ENCODE measurements at places on chromosomes 7 and 10. TPM values are rescaled to one million over a fixed set of nuclear protein-coding genes. Genes with fewer than 3 reads are reported as not detected.
A peak's percentile ranks its signal among the peaks of the same experiment; 100 is the strongest.

Gene NEURL1
- polyA plus RNA-seq: 0.87 TPM

Gene VSTM4
- polyA plus RNA-seq: not detected

Gene RFC2
- polyA plus RNA-seq: 26.7 TPM

Gene GPR15LG
- not detected for polyA plus RNA-seq

Gene HKDC1
- 4.4 TPM for polyA plus RNA-seq

Gene TAS2R4
- polyA plus RNA-seq: not detected

Gene MYPN
- polyA plus RNA-seq: not detected

Gene STEAP1B
- polyA plus RNA-seq: not detected

Gene GNAT3
- polyA plus RNA-seq: not detected

GRCh38 chr7:304574-305409 lies 14.8 kb downstream of the FOXL3 start:
- no peak overlapping the region for H3K27ac ChIP-seq
- no peaks in the 10 kb centered on the region for H3K4me1 ChIP-seq
- no peak for DNase-seq
- H3K36me3 ChIP-seq: no peaks in the 10 kb centered on the region
- no peaks in the 10 kb centered on the region for H3K27me3 ChIP-seq
- H3K4me3 ChIP-seq: no peak overlapping the region

DNA sequence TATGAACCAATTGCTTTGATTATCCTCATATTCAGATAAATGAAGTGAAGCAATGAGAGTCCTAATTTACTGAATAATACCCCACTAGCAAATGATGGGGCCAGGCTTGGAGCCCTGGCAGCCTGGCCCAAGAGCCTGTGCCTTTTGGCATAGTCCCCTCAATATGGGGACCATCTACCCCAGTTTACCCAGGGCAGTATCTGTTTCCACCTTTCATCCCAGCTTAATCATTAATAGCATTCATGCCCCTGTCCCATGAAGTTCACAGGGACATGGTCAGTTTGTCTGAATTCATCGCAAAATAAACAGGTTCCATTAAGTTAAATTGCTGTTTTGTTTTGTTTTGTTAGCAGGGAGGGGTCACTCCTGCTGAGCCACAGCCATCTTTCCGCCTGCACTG lies 25.5 kb downstream of the BCCIP start:
- H3K4me1 ChIP-seq: no peaks in the 10 kb centered on the region
- no peak overlapping the region for H3K4me3 ChIP-seq
- no peak overlapping the region for H3K27ac ChIP-seq
- DNase-seq: no peak
- H3K36me3 ChIP-seq: peaks cover 8% of the 10 kb centered on the region

- no peaks in the 10 kb centered on the region for H3K27me3 ChIP-seq
- H3K4me1 ChIP-seq: peaks cover 24% of the 10 kb centered on the region
- H3K4me3 ChIP-seq: peak overlapping the region; percentile 48
- peak overlapping the region; percentile 79 for H3K27ac ChIP-seq
These were observed 90.2 kb downstream of the DLG5 start for GRCh38 chr10:77836299-77836820.

GRCh38 chr10:79452174-79452611 lies 6.8 kb upstream of the ZCCHC24 start:
- H3K4me1 ChIP-seq: no peaks in the 10 kb centered on the region
- no peaks in the 10 kb centered on the region for H3K36me3 ChIP-seq
- no peak overlapping the region for H3K27ac ChIP-seq
- DNase-seq: no peak
- H3K27me3 ChIP-seq: peaks cover 4% of the 10 kb centered on the region

DNA sequence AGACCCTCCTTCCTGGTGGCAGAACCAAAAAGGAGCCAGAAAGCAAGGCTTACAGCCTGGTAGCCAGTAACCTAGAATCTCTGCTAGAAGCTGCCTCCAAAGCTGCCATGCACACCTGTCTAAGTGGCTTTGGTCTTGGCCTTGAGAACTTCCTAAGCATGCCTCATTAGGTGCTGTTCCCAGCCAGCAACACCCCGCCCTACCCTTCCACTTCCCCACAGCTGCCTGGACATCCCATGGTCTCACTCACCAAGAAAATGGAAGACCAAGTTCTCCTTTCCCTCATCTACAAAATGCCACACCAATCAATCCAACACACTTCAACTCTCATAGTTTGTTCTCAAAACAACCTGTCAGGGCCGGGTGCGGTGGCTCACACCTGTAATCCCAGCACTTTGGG lies 4.2 kb downstream of the PSAP start:
- peaks cover 38% of the 10 kb centered on the region for H3K4me1 ChIP-seq
- no peak overlapping the region for H3K4me3 ChIP-seq
- no peaks in the 10 kb centered on the region for H3K27me3 ChIP-seq

- H3K4me1 ChIP-seq: peaks cover 42% of the 10 kb centered on the region
- no peaks in the 10 kb centered on the region for H3K27me3 ChIP-seq
- peak overlapping the region; percentile 97 for H3K27ac ChIP-seq
- no peaks in the 10 kb centered on the region for H3K36me3 ChIP-seq
These were observed 860 bp downstream of the ZEB1 start for GRCh38 chr10:31319602-31320549.

DNA sequence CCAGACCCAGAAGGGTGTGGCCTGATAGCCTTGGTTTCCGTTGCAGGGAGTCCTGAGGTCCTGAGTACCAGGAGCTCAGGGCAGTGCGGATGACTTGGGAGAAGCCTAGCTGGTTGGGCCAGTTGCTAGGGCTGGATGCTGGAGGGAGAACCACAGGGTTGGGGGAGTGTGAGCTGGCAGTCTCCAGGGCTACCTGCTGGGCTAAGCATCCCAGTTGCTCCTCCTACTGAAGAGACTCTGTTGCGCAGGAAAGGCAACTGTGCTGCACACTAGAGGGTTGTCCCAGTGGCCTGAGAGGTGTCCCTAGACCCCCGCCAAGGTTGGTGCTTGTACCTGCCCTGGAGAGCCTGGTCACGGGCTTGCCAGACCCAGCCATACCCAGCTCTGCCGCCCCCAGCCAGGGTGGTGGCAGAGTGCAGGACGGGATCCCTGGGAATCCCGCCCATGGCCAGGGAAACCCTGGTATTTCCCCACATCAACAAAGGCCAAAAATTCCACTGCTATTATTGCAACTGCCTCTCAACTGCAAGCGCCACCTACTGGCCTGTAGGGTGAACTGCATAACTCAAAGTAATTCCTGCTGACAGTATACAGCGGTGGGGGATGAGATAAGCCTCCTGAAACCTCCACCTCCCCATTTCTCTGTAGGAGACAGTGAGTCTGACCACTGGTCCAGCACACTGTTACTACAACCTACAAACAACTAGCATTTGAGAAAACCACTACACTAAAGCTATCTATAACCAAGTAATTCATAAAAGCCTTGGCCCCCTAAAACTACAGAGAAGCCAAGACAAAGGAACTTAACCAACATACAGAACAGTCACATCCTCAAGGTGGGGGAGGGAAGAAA lies 67.6 kb upstream of the DDC start:
- peaks cover 5% of the 10 kb centered on the region for H3K4me1 ChIP-seq
- H3K27ac ChIP-seq: no peak overlapping the region
- peak; percentile 42 for DNase-seq
- H3K27me3 ChIP-seq: peaks cover 15% of the 10 kb centered on the region
- H3K4me3 ChIP-seq: no peak overlapping the region

GRCh38 chr10:74976565-74976964 lies 134.9 kb upstream of the SAMD8 start:
- H3K4me3 ChIP-seq: no peak overlapping the region
- peaks cover 18% of the 10 kb centered on the region for H3K4me1 ChIP-seq
- H3K36me3 ChIP-seq: peaks cover 24% of the 10 kb centered on the region
- H3K27ac ChIP-seq: no peak overlapping the region
- no peaks in the 10 kb centered on the region for H3K27me3 ChIP-seq

DNA sequence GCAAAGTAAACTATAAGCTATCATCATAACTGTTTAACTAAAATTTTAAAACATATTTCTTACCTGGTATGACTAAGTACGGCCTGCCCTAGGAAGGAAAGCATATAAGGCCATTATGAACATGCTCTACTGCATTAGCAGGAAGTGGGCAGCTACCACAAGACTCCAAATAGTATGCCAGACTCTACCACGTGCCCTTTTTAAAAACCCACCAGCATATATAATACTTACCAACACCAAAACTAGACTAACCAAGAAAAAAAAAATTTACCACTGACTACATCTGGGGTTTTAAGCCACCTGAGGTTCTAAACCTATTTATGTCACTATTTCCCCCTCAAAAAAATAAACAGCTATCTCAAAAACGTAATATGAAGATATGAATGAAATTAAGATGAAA lies 30.1 kb downstream of the NUDCD3 start:
- peaks cover 49% of the 10 kb centered on the region for H3K4me1 ChIP-seq
- peak; percentile 89 for DNase-seq

DNA sequence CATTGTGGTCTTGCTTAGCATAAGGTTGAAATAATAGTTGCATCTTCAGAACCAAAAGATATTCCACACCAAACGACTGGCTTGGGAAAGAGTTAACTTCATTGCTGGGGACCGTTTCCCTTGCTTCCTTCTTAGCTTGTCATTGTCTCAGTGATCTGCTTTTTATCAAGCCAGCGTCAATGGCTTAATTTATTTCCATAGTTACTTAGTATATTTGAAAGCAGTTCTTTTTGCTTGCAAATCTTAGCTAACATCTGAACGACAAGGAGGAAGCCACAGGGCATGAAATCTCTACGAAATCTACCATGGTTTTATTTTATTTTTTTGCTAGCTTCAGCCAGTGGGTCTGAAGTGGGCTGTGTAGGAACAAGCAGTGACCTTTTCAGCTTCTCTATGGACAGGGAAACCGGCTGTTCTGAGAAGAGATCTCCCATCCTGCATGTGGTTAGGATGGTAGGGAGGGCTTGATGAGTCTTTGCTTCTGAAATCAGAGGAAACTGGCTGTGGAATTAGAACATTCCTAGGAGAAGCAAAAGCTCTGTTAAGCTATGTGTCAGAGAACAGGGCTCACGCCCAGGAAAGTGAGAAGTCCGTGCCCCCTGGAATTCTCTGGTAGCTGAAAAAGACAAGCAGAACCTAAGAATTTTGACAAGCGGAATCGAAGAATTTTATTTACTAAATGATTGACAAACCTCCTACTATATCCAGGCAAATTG lies 8.0 kb downstream of the SLC18A2 start:
- H3K4me1 ChIP-seq: no peaks in the 10 kb centered on the region
- peaks cover 4% of the 10 kb centered on the region for H3K27me3 ChIP-seq
- DNase-seq: no peak
- no peak overlapping the region for H3K4me3 ChIP-seq
- no peak overlapping the region for H3K27ac ChIP-seq

DNA sequence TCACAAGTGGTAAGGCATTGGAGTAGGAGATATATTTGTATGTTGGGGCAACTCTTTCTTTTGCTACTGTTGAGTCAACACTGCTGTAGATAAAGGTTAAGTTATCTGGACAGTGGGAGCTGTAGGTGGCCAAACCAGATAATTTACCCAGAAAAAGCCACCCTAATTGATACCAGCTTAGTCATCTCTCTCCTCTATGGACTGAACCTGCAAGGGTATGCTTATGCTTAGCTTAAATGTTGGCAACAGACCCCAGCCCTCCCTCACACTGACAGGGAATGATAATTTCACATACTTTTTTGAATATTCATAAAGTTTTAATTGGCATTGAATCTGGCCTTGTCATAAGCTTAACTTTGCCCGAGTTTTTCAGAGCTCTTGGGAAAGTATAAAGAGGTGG lies 66.3 kb downstream of the CREB5 start:
- H3K4me1 ChIP-seq: no peaks in the 10 kb centered on the region
- H3K27me3 ChIP-seq: peaks cover 10% of the 10 kb centered on the region
- no peaks in the 10 kb centered on the region for H3K36me3 ChIP-seq
- DNase-seq: no peak
- no peak overlapping the region for H3K4me3 ChIP-seq
- H3K27ac ChIP-seq: no peak overlapping the region

GRCh38 chr10:74960670-74961069 lies 134.3 kb downstream of the KAT6B start:
- no peaks in the 10 kb centered on the region for H3K4me1 ChIP-seq
- no peaks in the 10 kb centered on the region for H3K27me3 ChIP-seq
- no peak overlapping the region for H3K27ac ChIP-seq
- no peak overlapping the region for H3K4me3 ChIP-seq

DNA sequence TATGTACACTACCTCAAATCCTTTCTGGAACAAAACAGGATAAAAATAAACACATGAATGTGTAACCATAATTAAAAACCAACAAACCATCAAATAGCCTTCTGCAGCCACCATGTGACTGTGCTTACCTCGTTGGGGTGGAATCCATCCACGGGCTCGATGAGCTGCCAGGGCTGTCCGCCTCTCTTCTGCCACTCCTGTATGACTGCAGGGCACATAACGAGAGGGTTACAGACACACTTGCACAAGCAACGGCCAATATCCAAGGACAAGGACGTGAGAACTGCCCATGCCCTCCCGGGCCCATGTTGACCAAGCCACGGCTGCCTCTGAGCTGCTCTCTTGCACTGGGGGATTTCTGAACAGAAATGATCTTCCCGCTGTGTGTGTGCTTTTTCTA lies 132.2 kb downstream of the ANLN start:
- no peak overlapping the region for H3K27ac ChIP-seq
- peaks cover 2% of the 10 kb centered on the region for H3K27me3 ChIP-seq
- no peak for DNase-seq
- H3K4me1 ChIP-seq: no peaks in the 10 kb centered on the region
- H3K36me3 ChIP-seq: no peaks in the 10 kb centered on the region

DNA sequence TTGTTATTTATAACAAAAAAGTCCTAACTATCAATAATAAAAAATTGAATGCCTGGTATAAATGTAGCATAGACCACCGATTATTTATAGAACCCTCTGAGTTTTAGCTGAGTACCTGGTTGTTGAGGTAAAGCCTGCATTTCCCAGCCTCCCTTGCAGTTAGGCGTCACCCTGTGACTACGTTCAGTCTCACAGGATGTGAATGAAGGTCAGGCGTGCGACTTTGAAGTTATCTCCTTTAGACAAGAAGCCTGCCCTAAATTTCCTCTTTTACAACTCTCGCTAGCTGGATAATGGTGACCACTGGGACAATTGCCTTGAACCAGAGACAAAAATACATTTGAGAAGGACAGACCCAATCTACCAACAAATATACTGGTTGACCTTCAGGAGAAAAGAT lies 67.5 kb upstream of the TES start:
- no peaks in the 10 kb centered on the region for H3K4me1 ChIP-seq
- no peak overlapping the region for H3K27ac ChIP-seq
- no peaks in the 10 kb centered on the region for H3K27me3 ChIP-seq
- no peak overlapping the region for H3K4me3 ChIP-seq

GRCh38 chr10:93075369-93076221 lies 1.9 kb downstream of the CYP26A1 start:
- no peak for DNase-seq
- peaks cover 34% of the 10 kb centered on the region for H3K4me1 ChIP-seq

GRCh38 chr10:80205477-80206276 lies at the start of gene ANXA11:
ANXA11 (minus strand) TSS chr10:80205537; CDS start chr10:80172861, 32,676 bp downstream.
- H3K27ac ChIP-seq: peak within 1 kb of the TSS; percentile 92
- H3K4me3 ChIP-seq: peak within 1 kb of the TSS; percentile 90
- H3K27me3 ChIP-seq: no peaks in the 10 kb centered on the region

GRCh38 chr10:122782911-122783310 lies 62.7 kb downstream of the CUZD1 start:
- H3K36me3 ChIP-seq: no peaks in the 10 kb centered on the region
- no peak overlapping the region for H3K27ac ChIP-seq
- no peaks in the 10 kb centered on the region for H3K4me1 ChIP-seq
- no peaks in the 10 kb centered on the region for H3K27me3 ChIP-seq

Measured in CD4-positive, CD25-positive, alpha-beta regulatory T cell (primary cell).